ENCODE measurements at places on chromosomes 12 and 14.
A peak's percentile ranks its signal among the peaks of the same experiment; 100 is the strongest.

DNA sequence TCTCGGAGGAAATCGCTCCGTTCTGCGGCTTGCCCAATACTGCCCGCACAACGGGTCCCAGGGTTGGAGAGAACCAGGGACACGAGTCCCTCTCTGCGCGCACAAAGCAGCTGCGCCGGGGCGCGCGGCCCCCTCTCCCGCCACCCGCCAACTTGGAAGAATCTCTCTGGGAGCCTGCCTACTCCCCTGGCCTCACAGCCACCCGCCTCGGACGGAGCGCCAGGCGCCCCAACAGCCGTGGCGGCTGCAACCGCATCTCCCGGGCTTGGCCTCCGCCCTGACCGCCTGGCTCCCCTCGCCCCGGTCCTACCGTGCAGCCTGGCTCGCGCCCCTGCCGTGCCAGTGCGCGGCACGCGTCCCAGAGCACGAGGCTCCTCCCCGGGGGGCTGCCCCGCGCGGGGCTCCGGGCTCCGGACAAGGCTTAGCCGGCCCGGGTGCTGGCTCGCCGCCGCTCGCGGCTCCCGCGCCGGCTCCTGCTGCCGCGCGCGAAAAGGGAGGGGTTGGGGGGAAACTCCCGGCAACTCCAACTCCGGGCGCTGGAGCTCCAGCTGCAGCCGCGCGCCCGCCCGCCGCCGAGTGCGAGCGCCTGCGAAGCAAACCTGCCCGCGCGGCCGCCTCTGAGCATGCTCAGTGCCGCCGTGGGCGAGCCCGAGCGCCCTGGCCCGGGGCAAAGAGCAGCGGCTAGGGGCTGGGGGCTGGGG, at the start of gene STXBP6:
Gene STXBP6 (minus strand): TSS at position 580 of the 701 bp plus-strand sequence. CDS start 75,329 bp downstream, outside the sequence.
- DNase-seq = peak; percentile 49

GRCh38 chr12:43079476-43079875, 472.5 kb downstream of the ADAMTS20 start:
- no peak for DNase-seq

- no peak for DNase-seq
Observed at GRCh38 chr14:90426663-90427062, 29.8 kb downstream of the CALM1 start.

GRCh38 chr14:55869397-55870049, 248.7 kb upstream of the PELI2 start:
- no peak for DNase-seq

- DNase-seq = no peak
Observed at GRCh38 chr14:93061380-93062012, 54.2 kb downstream of the ITPK1 start.

DNA sequence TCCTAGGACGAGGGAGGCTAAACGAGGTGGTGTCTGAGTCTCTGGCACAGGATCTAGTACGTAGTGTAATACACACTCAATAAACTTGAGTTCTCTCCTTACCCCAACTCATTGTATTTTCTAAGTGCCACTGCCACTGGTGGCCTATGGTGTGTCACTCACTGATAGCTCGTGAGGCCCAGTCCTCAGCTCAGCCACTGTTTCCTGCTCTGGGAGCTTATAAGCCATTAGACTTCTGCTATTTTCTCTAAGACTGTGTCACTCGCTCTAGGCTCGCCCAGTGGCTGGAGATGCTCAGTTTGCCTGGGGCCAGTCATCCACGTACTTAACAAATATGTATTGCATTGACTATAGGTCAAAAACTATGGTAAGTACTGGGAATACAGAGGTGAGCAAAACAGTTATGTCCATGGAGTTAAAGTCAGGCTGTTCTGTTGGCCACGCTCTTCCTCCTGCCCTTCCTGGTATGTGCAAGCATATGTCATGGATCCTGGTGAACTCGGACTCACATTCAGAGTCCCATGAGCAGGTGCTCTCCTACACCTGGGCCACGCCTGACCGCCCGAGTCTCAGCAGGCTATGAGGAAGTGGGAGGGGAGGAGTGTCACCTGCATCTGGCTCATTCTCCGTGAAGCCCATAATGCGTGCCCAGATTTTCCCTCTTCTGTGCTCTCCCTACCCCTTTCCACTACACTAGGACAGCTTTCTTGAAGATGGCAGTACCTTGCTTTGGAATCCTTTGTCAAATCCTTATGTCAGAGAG, 41.6 kb downstream of the DEGS2 start:
- peak; percentile 22 for DNase-seq

DNA sequence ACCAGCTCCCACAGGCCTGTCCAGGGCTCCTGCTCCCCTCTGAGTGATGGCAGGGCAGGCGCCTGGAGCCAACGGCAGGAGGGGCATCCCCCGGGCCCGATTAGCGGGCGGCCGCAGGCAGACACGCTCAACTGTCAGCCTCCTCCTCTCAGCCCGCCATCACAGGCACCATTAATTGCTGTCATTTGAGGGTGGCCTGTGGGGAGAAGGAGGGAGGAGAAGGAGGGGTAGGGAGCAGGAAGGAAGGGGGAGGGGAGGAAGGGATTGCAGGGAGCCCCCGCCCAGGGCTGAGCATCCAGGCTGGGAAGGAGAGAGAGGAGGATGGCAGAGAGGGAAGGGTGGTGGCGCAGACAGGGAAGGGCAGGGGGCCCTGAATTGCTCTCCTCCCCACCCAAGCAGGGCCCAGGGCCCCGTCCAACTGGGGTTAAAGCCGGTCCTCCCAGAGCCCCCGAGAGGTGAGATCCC, 36.1 kb downstream of the NCOR2 start:
- no peak for DNase-seq

- no peak for DNase-seq
Observed at GRCh38 chr14:64210216-64210615, 84.0 kb downstream of the ESR2 start.

GRCh38 chr12:128114485-128114884, 152.5 kb upstream of the TMEM132C start:
- no peak for DNase-seq

GRCh38 chr14:22517117-22517720, 71.8 kb downstream of the DAD1 start:
- no peak for DNase-seq

DNA sequence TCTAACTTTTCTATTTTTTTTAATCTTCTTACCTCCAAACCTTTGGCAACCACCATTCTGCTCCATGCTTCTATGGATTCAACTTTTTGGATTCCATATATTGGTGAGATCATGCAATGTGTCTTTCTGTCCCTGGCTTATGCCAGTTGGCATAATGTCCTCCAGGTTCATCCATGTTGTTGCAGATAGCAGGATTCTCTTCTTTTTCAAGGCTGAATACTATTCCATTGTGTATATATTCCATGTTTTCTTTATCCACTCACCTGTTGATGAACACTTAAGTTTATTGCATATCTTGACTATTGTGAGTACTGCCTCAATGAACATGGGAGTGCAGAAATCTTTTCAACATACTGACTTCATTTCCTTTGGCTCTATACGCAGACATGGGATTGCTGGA, 21.2 kb upstream of the SLC38A4 start:
- no peak for DNase-seq

DNA sequence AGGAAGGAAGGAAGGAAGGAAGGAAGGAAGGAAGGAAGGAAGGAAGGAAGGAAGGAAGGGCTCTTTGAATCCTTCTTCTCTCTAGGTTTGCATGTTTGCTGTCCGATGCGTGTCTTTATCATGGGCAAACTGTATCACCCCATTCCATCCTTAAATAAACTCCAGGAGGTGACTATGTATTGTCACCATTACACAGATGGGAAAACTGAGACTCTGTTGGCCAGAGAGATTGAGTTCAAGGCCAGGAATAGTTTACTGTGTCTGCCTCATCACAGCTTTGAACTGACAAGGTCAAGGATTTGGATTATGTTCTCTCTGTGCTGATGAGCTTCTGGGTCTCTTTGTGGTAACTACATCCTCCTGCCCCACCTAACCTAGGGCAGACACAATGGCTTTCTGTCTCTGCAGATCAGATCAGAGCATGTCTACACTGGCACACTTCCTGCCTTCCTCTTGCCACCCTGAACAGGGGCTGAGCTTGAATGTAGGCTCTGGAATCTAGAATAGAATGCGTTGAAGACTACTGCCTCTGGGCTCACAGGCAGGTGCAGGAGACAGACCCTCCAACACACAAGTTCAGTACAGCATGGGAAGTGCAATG, 78.9 kb upstream of the MAP1LC3B2 start:
- no peak for DNase-seq

- DNase-seq = no peak
Observed at GRCh38 chr14:97920201-97920600, 1123.0 kb downstream of the VRK1 start.

- peak; percentile 33 for DNase-seq
Observed at GRCh38 chr14:70780396-70781075, 28.8 kb downstream of the MAP3K9 start.

DNA sequence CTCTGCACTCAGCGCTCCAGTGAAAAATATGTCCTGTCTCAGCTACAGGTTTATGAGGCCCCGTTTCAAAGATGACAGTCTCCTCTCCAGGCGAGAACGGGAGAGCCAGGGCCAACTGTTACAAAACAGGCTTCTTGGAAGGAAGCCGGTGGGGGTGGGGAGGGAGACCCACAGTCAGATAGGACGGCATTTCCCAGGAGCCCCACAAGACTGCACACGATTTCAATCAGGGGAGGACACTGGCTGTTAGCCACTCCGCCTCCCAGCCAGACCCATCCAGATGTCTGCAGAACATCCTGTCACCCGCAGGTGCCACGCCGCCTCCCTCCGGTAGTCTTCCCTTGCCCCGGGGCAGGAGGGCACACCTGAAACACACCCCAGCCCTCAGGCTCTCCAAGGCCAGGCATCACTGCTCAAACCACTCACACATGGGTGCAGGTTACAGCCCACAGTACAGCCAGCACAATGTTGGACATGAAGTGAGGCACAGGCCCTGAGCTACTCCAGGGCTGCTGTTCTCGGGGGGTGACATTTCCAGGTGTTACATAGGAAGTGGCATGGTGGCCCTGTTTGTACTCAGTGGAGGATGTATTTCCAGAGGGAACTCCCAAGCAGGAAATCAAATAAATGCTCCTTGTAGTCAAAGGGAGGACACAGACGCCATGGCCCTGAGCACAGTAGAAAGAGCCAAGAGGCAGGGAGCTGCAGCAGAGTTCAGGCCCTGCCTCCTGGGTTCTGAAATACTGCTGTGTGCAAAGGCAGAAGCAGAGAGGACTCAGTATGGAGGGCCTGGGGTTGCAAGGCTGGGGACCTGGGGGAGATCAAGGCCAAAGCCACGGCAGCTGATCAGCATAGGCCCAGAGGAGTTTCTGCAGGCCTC, 138.1 kb downstream of the BCL11B start:
- DNase-seq = no peak

DNA sequence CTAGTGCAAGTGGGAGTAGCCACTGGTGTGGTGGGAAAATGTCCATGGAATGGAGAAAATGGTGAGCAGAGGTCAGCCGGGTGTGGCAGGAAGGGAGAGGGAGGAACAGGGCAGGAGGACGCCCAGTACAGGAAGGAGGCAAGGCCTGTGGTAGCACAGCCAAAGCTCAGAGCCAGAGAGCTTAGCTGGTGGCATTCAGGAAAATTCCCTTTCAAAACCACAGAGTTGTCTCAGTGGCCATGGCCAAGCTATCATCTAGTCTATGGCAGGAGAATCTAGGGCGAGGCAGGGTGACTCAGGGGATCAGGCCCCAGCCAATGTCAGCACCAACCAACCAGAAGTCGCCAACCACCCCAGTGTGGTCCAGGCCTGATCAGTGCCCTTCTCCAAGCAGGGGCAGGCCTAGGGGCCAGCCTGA, 67.7 kb upstream of the DDX11 start:
- no peak for DNase-seq

DNA sequence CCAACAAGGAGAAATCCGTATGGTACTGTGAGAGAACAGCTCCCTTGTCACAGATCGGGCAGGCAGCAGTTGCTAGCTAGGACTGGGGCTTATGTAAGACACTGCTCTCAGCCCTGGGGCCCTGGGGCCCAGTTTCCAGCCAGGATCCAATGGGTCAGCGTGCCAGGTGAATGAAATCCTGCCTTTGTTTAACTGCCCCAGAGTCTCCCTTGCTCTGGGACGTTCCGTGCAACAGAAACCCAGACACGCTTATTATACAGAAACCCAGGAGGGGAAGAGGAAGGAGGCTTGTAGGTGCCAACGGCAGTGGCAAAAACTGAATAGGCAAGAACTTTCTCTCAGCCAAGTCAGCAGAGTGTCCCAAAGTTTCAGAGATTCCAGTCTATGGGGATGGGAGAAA, 110.6 kb downstream of the DIO2 start:
- DNase-seq = no peak

GRCh38 chr14:91899806-91900205, 32.5 kb upstream of the TC2N start:
- peak; percentile 21 for DNase-seq

DNA sequence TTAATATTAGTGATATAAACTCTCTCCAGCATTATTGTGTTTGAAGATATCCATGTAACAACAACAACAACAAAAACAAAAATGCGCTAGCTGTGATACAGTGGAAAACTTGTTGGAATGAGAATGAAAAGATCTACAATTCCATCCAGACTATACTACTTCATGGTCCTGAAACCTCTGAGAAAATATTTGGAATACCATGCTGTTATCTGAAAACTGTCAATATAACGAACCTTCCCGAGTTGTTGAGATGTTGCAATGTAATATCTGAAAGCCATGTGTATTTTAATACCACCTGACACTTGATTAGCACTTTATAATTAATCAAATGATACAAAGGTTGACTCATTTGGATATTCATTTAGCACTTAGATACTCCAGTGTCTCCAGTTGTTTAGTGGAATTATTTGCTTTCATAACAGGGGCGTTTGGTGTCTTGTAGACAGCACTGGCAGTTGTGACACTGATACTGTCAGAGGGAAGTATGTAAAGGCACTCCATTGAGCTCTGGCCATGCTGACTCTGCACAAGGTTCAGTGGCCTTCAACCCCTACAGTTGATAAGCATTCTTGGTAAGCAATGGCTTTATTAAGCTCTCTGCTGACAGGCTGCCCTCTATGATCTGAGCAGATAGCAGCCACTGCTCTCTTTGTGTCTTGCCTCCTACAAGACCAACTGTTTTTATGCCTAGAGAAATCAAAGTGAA, 447.1 kb upstream of the SEL1L start:
- DNase-seq = no peak

GRCh38 chr12:40107803-40108620, 2.1 kb upstream of the SLC2A13 start:
- no peak for DNase-seq

DNA sequence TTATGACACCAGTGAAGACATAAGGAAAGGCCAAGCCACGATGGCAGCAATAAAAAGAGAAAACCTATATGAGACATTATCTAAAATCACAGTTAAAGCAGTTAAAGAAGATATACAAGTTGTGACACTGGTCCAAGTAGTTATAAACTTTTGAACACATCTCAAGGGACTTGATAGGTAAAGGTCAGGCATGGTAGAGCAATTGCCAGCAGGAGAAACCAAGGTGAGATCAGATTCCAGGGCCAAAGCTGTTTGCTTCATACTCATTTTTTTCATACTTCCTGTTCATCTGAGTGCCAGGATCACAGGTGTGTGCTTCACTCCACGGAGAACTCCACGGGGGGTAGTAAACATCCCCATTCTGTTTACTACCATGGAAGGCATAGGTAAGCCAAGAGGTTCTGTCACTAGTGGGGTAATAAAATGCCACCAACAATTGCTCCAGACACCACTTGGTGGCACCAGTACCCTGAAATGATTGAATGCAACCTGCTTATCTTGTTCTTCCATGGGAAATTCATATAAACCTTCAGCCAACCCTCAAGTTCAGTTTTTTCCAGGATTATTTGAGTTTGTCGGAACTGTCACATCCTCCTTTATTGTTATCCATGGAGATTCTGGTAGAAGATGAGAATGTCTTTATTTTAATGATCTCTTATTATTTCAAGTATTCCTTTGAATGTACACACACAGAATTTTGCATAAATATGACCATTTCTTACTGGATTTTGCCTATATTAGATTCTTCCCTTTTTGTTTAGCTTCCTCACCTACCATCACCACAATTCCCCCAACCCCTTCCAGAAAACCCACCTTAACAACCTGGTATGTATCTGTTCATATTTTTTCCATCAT, 59.2 kb upstream of the TSPAN8 start:
- DNase-seq = no peak
